ENCODE measurements at places on chromosomes 1 and 21.
A peak's percentile ranks its signal among the peaks of the same experiment; 100 is the strongest.

GRCh38 chr1:233945573-233945972 is 41.1 kb downstream of the SLC35F3 start:
- no peak for DNase-seq

DNA sequence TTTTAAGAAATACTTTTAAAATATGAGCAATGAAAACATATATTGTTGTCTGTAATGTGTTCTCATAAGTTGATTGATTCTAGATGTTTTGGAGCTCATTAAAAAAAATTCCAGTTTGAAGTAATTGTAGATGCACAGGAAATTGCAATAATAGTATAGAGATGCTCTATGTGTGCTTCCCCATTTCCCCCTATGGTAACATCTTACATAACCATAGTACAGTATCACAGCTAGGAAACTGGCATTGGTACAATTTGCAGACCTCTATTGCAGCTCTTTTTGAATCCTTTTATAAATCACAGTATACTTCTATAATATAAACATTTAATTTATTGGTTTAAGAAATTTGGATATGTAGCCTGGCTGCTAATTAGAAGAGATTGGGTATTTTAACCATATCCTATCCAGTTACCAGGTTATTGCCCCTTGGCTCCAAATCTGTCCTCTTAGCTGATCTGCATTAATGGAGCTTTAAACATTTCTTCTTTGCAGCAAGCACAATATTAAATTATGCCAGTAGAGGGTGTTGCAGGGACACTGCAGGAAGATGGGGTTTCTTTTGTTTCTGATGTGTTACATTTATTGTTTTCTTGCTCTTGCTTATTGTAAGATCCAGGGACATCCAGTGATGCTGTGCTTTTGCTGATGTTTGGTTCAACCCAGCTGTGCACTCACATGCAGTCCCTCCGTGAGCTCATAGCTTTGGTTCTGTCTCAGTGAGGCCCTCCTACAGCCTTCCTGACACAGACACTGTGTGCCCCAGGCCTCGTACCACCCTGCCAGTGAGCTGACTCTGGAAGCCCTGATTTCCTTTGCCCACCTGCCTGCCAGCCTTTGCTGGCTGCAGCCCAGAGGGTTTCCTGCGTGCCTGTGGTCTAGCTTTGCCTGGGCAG is 103.3 kb downstream of the RABGAP1L start:
- DNase-seq: peak; percentile 66

DNA sequence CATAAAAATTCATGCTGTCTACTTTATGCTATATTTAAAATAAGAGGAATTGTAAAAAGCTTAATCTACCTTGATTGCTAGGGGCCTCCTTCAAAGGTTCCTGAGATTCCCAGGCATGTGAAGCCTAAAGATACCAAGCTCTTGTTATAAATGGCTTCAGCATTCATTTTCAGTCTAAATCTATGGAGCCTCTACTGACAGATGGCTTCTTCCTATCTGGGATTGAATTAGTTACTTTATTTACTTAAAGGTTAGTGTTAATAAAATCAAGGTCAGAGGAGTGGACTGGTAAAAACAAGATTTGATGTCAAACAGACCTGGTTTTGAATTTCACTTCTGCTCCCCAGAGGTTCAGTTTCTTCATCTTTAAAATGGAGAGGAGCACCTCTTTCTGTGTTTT is 93.7 kb downstream of the TNNI3K start:
- no peak for DNase-seq

DNA sequence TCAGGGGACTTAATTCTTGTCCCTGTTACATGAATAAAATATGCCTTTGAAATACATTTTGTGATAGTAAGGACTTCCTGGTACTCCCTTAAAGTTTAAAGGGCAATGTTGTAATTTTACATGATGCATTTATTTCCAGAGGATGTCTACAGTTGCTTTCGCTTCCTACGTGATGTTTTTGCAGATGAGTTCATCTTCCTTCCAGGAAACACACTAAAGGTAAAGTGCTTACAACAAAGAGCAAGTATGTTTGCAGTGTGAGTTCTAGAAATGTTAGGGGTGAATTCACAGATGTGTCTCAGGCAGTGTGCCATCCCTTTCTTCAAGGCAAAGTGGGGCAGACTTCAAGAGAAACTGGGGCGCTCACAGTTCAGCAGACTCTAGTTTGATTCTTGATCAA is 31.2 kb downstream of the GNPAT start:
- no peak for DNase-seq

DNA sequence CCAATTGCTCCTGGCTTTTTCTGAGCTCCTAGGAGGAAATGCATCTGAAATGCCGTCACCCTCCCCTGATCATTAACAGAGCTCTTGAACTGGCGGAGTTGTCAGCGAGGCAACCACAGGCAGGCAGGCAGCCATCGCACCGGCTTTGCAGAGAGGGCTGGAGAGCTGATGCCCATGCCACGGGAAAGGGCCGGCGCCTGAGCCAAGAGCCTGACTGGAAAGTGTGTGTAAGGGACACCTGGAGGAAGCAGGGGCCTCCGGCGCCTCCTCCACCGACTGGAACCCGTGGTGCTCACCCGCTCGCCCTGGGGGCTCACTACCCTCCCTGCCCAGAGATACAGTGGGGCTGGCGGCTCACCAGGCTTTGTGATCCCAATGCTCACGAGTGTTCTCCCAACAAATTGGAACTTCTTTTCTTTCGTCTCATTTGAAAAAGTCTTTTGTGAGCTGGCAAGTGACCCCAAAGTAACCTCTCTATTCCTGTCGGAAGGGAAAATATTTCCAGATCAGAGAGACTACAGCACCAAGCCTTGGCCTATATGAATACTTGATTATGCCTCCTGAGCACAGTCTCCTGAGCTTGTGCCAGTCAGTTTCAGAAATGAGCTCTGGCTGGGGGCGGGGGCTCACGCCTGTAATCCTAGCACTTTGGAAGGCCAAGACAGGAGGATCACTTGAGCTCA is 97.7 kb upstream of the SLC25A33 start:
- DNase-seq: no peak

GRCh38 chr1:27517301-27517700 is 27.3 kb upstream of the WASF2 start:
- no peak for DNase-seq

DNA sequence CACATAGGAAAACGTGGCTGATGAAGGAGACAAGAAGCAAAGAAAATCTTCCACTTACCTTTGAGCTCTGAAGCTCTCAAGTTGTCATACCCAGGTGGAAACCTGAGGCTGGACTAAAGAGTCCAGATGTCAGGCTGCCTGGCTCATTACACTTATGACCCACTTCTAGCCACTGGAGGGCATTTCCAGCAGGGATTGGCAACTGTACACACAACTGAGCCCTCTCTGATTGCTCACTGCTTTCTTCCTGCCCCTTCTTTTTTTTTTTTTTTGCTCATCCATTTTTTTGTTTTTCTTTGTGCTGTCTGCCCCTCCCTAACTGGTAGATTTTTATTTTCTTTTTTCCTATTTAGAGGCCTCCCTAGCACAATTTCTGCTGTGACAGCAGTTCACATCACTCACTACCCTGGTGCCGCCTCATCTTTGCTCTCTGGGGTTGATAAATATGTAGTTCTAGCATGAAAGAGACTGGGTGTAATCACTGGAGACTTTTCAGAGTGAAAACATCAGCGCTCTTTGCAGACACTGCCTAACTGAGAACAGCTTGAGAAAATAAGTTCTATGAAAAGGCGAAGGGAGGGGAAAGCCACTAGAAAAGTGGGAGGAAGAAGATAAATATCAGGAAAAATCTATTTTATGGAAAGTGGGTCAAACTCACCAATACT is 334.5 kb downstream of the NUF2 start:
- DNase-seq: no peak

- no peak for DNase-seq
These were observed 114.3 kb downstream of the ZSCAN20 start for GRCh38 chr1:33586795-33587194.

DNA sequence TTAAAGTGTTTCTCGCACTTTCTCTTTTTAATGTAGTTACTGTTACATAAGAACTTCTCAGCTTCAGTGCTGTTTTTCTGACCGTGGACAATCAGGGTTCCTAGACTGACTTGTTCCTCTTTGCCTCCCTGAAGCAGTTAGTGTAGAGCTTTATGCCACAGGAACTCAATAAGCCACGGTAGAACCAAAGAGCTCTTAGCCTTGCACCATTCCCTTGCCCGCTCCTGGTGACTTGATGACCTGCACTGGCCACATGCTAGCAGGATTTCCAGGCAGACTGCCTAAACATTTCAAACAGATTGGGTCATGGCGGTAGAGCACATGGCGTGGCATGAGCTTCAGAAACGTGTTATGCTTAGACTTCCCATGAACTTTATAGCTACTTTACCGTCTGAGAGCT is 18.8 kb upstream of the FASLG start:
- DNase-seq: no peak

- DNase-seq: no peak
These were observed 20.1 kb downstream of the TP73 start for GRCh38 chr1:3672231-3672970.

GRCh38 chr1:14215151-14215550 is 383.3 kb upstream of the KAZN start:
- DNase-seq: no peak

DNA sequence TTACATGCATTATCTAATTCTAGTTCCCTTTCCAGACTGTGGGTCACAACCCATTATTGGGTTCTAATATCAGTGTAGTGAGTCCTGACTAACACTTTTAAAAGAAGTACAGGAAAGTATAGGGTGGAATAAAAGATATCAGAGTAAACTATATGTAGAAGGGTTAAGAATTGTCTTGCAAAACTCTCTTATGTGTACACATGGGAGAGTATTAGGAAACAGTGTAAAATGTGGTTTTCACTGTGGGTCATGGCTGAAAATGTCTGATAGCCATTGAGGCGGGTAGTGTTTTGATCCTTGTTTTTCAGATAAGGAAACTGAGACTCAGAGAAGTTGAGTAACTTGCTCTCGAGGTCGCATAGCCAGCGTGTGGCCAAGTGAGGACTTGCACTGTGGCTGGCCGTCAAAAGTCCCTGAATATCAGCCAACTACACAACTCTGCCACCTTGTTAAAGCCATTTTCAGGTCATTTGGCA is 18.5 kb upstream of the MTARC1 start:
- peak; percentile 68 for DNase-seq
